ENCODE measurements at places on chromosomes 3 and 15. TPM values are rescaled to one million over a fixed set of nuclear protein-coding genes. Genes with fewer than 3 reads are reported as not detected.

The TRAT1 gene
- total RNA-seq: not detected

GRCh38 chr15:89406218-89406939 is 71.8 kb upstream of the POLG start:
- DNase-seq: no peak

DNA sequence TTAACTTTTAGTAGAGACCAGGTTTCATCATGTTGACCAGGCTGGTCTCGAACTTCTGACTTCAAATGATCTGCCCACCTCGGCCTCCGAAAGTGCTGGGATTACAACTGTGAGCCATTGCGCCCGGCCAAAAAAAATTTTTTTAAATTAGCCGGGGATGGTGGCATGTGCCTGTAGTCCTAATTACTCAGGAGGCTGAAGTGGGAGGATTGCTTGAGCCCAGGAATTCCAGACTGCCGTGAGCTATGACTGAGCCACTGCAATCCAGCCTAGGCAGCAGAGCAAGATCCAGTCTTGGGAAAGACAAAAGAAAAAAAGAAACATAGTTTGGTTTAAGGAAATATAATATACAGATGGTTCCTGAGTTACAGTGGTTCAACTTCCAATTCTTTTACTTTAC is 44.9 kb upstream of the EIF3J start:
- no peak for DNase-seq

DNA sequence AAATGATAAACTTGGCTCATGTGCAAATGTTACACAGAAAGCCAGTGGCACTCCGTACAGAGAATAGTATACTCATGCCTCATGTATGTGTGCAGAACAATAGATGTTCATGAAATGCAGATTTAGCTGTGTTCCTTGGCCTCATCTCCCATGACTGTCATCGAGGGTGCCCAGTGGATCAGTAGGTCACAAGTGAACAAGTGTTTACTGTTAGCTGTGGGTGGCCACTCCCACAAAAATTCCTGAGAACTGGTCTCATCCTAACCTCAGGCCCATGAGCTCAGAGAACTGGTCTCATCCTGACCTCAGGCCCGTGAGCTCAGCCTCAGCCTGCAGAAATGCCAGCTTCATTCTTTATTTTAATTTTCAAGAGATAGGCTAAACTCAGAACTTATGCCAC is 124.1 kb downstream of the GADL1 start:
- peak; percentile 67 for DNase-seq

DNA sequence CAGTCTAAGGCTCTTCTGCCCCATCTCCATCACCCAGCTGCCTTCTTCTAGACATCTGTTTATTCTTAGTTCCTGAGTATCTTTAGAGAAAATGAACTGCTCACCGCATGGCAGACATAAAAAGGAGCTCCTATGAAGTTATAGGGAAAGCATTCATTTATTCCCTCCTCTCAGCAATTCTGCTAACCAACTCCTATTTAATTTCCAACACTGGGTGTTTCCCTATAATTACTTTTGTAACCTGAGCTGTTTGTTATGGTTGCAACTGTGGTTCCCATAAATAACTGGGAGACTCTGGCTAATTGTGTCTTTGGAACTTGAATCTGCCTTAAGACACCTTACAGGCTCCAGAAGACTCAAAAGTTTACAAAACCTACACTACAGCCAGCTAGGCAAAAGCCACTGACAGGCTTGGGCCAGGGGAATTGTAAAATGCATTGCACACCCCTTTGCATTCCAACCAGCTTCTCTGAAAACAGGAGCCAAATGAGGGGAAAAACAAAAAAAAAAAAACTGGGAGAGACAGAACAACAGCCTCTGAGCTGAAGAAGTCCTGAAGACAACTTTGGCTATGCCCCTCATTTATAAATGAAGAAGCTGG is 231.5 kb upstream of the FEZF2 start:
- no peak for DNase-seq

Measured in PC-9 (cell line).